ENCODE measurements at places on chromosomes 3 and 15.
A peak's percentile ranks its signal among the peaks of the same experiment; 100 is the strongest.

- DNase-seq: no peak
These were observed 132.8 kb upstream of the GADL1 start for GRCh38 chr3:31027191-31027761.

- no peak for DNase-seq
These were observed 70.8 kb upstream of the ZBTB20 start for GRCh38 chr3:115217678-115218451.

- DNase-seq: no peak
These were observed 3.6 kb downstream of the ADAMTSL3 start for GRCh38 chr15:83657549-83657948.

DNA sequence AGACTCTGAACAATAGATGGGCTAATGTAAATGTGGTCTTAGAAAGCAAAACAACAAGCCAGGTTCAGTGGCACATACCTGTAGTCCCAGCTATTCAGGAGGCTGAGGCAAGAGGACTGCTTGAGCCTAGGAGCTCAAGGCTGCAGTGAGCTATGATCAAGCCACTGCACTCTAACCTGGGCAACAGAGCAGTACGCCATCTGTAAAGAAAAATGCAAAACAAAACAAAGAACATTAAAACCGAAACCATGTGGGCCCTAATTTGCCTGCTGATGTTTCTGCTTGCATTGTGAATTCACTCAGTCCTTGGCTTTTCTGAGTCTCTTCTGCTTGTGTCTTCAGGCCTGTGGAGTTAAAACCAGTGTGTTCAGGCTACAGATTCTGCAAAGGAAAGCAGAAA lies 56.7 kb downstream of the CCNL1 start:
- peak; percentile 64 for DNase-seq

DNA sequence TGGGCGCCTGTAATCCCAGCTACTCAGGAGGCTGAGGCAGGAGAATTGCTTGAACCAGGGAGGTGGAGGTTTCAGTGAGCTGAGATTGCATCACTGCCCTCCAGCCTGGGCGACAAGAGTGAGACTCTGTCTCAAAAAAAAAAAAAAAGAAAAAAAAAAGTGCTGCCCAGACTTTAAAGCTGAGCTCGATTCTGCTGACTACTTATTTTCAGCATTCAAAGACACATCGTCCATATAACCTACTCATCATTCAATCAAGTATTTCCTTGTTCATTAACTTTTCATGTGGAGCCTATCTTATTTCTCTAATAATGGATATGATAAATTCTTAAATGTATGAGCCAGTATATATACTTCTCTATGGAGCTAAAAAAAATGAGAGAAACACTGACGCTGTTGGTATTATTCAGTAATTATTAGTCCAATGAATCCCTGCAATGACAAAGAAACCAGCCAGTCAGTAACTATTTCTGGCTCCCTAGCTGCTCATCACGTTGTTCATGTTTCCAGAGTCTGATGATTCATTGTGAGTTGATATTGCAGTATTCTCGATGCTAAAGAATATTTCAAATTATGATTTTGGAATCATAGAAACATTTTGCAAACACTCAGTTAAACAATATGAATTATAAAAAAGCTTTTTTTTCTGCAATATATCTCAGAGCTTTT lies 111.9 kb downstream of the RAP2B start:
- DNase-seq: no peak

DNA sequence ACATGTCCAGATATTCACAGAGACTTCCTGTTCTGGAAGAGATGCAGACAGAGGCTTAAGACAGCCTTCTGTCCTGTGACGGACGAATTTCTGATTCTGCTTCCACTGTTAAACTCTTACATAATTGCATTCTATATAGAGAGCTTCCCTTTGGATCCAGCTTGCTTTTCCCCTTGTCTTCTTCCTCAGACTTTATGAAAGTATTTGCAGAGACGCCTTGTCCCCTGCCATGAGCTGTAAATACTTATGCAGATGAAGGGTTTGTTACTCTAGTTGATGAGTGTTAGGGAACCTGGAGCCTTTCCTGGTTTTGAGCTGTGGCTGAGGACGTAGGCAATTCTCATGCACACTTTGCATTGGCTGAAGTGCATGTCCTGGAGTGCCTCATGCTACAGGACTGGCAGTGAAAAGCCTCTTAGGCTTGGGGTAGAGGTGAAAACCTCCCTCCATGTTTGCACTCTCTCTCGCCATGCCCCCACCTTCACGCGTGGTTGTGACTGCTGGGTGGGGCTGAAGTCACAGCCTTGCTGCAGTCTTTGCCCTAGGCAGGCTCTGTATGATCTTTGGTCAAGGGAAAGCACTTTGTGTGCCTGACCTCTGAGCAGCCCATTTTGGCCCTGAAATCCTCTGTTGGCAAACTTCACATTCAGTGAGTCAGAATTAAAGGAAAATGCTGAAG lies 286.6 kb downstream of the PTPRG start:
- DNase-seq: no peak

GRCh38 chr15:90708516-90708915 lies 8.6 kb upstream of the BLM start:
- no peak for DNase-seq

- DNase-seq: no peak
These were observed 35.9 kb downstream of the SAXO2 start for GRCh38 chr15:82298520-82298919.

GRCh38 chr3:72461787-72462186 lies 386.5 kb downstream of the SHQ1 start:
- no peak for DNase-seq

GRCh38 chr3:130787422-130788068 lies 40.9 kb upstream of the PIK3R4 start:
- DNase-seq: no peak

GRCh38 chr3:149634573-149634972 lies 23.3 kb downstream of the WWTR1 start:
- DNase-seq: no peak

- DNase-seq: no peak
These were observed 9.6 kb downstream of the VGLL4 start for GRCh38 chr3:11634081-11634635.

- DNase-seq: no peak
These were observed 230.0 kb upstream of the LYSMD4 start for GRCh38 chr15:99963096-99963825.

DNA sequence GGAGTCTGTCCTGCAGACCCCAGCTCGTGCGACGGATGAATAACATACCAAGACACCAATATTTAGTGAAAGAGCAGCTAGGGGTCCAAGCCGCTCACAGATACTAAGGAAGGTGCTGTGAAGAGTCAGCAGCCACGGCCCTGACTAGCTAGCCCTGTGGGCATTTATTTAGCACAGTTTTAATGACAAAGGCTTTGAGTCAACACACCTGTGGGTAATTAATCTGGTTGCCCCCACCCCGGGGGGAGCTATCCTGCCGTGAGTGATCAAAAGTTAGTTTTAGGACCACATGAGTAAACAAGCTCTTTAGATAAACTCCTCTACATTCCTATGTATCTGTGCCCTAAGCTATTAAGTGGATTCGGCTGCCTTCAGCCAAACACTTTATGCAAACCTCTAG lies 18.7 kb downstream of the CAPN3 start:
- no peak for DNase-seq

DNA sequence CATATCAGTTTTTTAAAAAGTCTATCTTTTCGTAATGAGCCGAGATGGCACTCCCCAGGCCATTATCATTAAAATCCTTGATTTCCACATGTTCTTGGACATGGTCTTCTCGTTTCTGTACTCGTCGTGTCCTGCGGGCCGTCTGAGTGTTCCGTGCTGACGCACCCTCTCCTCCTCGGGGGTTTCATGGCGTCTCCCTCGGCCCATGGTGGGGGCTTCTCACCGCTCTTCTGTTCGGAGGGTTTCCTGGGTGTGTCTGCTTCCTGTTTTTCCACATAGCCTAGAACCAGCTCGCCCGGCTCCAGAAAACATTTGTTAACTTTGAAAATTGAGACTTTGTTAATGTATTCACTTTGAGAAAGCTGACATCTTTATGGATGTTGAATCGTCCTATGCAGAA lies 92.7 kb downstream of the VGLL4 start:
- no peak for DNase-seq

GRCh38 chr3:183006396-183007002 lies 26.2 kb upstream of the DCUN1D1 start:
- no peak for DNase-seq

GRCh38 chr15:69713726-69714559 lies 261.3 kb downstream of the RPLP1 start:
- peak; percentile 73 for DNase-seq

- no peak for DNase-seq
These were observed 60.9 kb downstream of the MORC1 start for GRCh38 chr3:109057056-109057455.

DNA sequence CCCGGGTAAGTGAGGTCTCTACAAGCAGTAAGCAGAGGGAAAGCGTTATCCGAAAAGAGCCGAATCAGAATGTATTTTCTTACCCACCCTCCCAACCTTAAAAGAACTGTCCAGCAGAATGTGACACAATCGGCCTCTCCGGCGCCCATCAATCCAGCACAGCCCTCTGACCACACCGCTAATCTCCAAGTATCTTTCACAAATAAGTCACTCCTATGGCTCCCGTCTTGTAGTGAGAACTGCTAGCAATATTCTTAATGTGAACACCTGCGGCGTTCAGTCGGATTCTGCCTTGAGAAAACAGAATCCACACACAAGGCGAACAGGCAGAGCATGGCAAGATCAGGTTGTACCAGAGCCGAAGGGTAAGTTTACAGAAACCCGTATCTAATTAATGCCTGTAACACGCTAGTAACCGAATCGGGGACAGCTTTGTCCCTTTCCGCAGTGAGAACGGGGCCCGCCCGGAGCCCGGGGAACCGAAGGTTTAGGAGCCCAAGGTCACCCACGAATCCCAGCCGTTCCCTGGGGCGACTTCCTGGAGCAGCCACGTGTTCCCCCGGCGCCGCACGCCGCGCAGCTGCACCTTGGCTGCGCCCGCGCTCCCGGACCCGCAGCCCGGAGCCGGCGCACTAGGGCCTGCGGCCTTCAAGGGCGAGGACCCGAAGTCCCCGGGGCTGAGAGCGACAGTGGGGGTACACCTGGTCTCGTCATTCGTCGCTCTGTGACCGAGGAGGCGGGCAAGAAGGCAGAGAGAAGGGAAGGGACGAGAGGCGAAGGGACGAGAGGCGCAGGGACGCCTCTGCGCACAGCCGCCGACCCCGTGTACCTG lies 672 bp downstream of the TFRC start:
- DNase-seq: peak; percentile 79

DNA sequence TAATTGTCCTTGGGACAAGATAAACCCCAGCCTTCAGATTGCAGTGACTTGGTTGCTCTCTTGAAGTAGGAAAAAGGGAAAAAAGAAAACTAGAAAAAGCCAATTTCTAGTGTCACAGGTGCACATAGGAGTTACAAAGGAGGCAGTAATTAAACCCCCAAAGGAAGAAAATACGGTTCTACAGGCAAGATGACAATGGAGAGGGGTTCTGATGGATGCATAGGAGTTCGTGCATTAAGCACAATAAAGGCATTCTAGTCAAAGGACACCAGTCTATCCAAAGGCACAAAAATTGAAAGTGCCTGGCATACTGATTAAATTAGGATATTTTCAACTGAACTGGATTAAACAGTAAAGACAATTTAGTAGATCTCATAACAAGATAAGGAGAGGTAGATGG lies 31.6 kb upstream of the MTMR14 start:
- DNase-seq: no peak

DNA sequence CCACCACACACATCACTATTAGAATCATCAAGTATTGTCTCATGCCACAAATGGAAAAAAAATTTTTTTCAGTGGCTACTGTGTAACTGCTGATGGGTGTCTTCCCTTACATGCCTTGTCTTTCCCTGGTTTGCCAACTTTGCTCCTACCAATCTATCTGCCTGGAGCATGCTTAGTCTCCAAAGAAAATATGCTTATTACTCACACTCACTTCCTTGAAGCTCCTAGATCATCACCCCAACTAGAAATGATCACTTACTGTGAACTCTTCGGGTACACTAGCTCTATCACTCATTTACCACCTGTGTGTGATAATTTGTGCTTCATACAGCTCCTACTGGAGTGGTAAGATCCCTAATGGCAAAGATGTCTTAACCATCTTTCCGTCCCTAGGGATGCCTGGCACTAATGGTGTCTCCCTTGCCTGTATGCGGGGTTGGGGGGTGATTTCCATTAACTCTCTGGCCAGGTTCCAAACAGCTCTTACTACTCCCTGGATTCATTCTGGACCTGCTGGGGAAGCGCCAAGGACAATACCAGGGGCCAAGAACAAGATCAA lies 799 bp downstream of the VPS33B start:
- no peak for DNase-seq

- DNase-seq: no peak
These were observed 5.7 kb downstream of the ARRDC4 start for GRCh38 chr15:97966246-97966645.
